Stimulated activated CD4-positive, alpha-beta T cell treated with anti-CD3 and anti-CD28 coated beads, Interleukin-12 subunit alpha, Interleukin-12 subunit beta, amount 100 ng/mL, for 48 hours (primary cell): ENCODE measurements at places on chromosomes 2 and 18.

- DNase-seq, result no peak
These were observed 15.0 kb upstream of the NTSR2 start for GRCh38 chr2:11684894-11685460.

- DNase-seq, result no peak
These were observed 97.2 kb downstream of the BCL11A start for GRCh38 chr2:60456115-60456770.

DNA sequence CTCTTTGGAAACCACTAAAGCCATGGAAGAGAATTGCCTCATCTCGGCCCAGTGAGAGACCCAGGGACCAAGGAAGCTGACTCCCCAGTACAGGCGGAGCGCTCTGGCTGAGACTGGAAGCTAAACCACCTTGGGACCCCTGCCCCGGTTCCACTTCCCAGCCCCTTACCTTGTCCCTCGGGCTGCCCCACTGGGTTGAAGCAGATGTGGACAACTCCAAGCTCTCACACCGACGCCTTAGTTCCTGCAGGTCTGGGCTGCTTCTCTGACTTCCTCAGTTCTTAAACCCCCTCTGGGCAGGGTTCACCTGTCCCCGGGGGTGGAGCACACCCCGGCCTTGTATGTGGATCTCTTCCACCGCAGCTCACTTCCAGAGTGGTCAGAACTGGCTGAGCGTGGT lies 266.2 kb downstream of the PHLPP1 start:
- no peak for DNase-seq

DNA sequence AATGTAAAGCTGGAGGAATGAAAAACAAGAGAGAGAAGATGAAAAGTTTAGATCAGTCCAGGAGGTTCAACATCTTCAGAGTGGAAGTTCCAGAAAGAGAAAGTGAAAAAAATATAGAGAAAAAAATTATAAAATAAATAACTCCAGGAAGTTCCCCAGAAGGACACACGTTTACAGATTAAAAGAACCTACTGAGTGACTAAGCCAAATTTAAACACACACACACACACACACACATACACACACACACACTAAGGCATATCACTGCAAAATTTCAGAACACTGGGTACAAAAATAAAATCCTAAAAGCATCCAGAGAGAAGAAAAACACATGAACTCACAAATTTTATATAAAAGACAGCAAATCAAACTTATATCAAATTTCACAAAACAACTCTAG lies 85.9 kb upstream of the PMAIP1 start:
- no peak for DNase-seq

GRCh38 chr2:33696234-33696633 lies 97.1 kb upstream of the FAM98A start:
- no peak for DNase-seq

DNA sequence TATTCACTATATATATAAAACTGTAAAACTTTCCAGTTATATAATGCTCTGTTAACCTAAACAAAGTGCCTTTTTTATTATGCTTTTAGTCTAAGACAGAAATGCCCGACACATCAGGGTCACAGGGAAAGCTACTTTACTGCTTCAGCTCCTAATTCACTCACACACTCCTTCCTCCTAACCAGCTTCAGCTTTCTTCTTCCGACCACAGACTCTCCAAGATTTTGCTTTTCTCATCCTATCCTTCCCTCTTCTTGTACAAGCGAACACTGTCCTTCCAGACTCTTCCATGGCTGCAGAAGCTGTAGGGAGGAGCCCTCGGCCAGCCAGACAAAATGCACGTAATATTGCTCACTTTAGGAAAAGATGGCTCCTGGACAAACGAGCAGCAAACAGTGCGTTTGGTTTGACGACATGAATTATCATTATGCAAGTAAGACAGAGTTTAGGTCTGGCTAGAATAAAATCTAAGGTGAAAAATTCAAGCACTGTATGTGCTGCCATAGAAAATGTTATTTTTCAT lies 47.5 kb upstream of the HNRNPA3 start:
- no peak for DNase-seq

DNA sequence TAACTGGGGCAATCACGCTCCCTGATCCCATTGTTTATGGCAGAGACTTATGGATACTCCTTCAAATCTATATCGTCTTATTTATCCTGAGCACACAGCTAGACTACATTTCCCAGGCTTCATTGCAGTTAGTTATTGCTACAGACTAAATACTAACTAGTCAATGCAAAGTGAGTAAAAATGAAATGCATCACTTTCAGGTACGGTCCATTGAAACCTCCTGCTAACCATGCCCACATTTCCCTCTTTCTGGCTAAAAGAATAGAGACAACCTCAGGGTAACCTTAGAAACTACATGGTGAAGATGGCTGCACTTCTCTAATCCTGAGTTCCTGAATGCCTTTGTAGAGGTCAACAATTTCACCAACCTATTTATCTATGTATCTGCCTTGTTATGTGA lies 437.4 kb downstream of the EPHA4 start:
- DNase-seq, result no peak
